ENCODE measurements at places on chromosomes 12 and 14.
A peak's percentile ranks its signal among the peaks of the same experiment; 100 is the strongest.

- DNase-seq: no peak
These were observed 79.0 kb downstream of the WDR20 start for GRCh38 chr14:102218688-102219087.

GRCh38 chr14:79781882-79782281, 429.4 kb downstream of the DIO2 start:
- DNase-seq: no peak

DNA sequence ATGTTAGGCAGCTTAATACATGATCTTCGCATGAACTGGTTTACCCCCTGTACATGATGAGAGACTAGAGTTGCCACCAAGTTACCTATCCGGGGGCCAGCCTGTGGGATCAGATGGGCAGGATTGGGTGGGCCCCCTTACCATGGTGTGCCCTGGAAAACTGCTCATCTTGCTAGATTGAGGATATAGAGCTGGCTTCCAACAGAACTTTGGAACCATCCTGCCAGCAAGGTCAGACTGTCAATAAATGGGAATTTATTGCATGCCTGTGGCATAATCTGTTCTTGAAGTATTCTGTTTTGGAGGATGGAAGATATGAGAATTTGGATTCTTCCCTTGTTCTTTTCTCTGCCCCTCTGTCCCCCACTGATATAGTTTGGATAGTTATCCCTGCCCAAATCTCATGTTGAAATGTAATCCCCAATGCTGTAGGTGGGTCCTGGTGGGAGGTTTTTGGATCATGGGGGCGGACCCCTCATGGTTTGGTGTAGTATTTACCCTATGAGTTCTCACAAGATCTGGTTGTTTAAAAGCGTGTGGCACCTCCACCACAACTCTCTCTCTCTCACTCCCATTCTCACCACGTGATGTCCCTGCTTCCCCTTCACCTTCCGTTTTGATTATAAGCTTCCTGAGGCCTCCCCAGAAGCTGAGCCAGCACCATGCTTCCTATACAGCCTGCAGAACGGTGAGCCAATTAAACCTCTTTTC, 3.7 kb upstream of the TM9SF1 start:
- no peak for DNase-seq

DNA sequence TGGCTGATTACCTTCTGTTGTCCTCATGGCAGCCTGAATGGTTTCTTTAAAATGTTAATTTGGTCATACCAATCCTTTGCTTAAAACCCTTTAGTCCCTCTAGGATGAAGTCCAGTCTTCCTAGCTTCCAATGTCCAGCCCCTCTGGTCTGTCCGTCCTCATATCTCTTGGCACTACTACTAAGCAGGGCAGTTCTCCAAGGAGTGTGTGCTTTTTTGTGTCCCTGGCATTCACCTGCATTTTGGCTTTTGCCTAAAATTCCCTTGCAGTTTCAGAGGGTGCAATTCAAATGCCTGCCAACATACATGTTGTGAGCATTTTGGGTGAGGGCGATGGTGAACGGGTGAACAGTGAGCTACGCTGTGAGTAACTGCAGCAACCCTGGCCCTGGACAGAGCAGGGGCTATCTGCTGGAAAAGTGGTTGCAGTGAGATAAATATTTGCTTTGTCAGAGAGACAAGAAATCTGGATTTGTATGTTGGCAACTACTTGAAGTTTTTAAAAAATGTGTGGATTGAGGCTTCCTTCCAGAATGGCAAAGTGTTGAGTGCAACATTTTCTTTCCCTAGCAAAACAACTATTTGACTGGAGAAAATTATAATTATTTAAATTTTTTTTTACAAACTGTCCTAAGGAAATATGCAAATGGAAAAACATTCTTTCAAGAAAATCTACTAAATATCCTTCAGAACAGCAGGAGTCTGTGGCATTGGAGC, 14.6 kb downstream of the GALNT8 start:
- DNase-seq: no peak

DNA sequence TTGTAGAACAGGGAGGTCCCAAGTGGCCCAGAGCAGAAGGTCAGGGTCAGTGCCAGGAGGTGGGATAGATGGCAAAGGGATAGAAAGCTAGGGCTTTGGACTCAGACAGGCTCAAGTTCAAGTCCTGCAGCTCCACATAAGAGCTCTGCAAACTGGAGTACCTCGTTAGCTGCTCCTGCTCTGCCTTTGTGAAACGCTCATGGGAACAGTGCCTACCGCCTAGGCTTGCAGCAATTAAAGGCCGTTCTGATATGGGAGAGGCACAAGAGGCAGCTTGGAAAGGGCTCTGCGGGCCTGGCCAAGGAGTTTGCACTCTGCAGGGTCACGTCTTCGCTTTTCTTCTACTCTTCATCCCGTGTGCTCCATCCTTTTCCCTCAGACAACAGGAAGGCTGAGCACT, 54.1 kb downstream of the MAP1LC3B2 start:
- no peak for DNase-seq

DNA sequence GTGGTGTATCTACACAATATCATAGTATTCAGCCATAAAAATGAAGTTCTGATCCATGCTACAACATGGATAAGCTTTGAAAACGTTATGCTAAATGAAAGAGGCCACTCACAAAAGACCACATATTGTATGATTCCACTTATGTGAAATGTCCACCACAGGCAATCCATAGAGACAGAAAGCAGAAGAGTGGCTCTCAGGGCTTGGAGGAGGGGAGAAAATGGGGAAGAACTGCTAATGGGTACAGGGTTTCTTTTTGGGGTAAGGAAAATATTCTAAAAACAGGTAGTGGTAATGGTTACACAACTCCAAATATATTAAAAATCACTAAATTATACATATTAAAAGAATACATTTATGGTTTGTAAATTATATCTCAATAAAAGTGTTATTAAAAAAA, 16.5 kb downstream of the SCNN1A start:
- DNase-seq: no peak

DNA sequence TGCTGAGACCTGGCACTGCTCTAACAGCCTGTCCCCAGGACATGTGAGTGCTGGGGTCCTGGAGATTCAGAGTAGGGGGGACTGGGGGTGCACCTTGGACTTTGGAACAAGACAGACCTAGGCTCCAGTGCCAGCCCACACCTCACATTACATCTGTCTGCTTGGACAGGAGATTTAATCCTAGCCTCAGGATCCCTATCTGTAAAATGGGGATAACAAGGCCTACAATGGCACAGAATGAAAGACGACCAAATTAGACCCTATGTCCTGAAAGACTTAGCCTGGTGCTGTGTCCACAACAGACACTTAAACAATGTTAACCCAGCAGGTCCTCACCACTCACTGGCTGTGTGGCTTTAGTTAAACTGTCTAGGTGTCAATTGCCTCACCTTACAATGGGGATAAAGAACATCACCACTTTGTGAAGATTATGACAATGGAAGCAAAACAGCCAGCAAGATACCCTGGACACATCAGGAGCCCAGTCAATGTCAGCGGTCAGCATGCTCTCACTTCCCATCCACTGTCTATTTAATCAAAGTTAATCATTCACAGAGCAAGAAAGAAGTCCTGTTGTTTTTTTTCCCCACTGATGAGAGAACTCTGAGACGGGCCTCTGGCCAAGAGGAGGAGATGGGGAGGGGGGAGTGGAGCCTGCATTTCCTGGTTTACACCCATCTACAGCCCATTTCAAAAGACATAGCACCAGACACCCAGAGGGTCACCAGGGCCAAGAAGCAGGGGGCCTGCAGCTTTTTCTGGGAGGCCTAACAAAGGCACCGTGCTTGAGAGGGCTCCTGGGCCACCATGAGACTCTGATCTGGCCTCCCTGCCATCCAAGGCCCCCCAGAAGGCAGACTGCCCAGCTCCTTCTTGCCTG, 40.6 kb downstream of the ACTN1 start:
- DNase-seq: no peak

GRCh38 chr12:112126911-112127310, 1.6 kb downstream of the TRAFD1 start:
- no peak for DNase-seq

DNA sequence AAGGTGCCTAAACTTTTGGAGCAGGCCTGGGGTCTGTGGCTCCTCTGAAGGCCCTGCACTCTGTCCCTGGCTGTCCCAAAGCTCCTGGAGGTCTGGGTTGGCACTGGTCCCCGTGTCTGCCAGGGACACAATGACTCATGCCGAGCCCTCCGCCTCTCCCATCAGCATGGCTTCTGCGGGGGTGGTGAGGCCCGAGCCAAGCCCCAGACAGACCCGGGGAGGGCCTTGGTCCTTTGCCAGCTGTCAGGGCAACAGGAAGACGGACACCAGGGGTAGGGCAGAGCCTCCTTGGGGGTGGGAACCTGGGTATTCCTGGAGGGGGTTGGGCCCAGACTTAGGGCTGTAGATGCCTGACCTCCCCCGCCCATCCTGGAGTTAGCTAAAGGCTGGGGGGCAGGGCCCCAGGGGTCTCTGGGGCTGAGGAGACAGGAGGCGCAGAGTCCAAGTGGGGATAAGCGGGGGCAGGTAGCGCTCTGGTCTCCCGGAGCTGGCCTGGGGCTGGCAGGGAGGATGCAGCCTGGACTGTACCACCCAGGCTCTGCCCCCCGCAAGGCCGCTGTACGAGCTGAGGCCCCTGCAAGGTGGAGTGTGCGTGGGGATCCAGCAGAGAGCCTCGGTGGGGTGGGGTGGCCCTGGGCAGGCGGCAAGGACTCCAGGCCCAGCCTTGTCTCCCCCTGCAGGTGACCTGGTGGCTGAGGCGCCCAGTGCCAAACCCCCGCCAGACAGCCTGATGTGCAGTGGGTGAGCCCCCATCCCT, 16.4 kb upstream of the PUS1 start:
- no peak for DNase-seq

GRCh38 chr14:59272633-59273032, 84.2 kb downstream of the DAAM1 start:
- no peak for DNase-seq

DNA sequence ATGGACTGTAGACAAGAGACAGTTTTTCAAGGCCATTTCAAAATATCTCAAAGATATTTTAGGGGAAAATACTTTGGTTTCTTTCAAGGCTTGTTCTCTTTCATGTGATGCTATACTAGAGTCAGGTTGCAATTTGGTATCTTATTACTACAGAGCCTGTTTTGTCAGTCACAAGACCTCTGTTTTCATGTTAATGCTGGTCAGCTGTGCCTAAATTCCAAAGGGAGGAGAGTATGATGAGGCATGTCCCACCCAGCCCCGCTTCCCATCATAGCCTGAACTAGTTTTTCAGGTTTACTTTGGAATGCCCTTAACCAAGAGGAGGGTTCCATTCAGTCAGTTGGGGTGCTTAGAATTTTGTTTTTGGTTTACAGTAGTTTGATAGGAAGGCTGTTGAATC, 52.6 kb downstream of the GPHB5 start:
- DNase-seq: no peak

DNA sequence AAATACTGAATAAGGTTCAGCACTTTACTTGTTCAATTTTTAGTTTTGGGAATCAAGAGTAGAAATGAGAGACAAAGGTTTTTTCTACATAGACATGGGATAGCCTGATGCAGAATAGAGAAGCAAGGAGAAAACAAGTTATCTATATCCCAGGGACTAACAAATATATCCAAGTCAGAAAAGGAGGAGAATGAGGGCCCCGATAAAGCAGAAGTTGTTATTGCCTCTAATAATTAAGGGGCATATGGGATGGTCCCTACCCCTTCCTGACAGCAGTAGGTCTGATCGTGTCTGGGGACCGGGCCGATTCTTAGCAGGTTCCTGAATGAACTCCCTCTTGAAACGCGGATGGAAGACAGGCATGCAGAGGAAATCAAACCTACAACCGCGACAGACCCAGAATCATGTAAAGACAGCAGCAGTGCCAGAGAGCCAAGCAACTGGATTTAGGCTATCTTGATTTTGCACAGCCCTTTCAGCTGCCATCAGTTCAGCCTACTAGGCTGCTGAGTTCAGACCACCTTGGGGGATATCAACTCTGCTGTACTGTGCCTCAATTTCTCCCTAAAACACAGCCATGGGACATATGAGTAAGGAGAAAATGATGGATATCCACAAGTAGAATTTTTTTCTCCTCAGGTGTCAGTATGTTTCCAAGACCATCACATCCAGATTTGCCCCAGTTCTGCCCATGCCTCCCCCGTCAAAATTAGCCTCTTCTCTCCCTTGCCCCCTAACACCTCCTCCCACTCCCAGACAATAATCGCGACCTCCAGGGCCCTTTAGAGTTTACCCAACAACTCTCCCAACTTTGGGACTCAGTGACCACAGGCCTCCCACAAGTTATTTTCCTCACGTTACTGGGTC, 706 bp downstream of the PRMT5 start:
- no peak for DNase-seq

- DNase-seq: no peak
These were observed 135.0 kb upstream of the AMIGO2 start for GRCh38 chr12:47214771-47215170.

GRCh38 chr12:18427520-18427919, 166.2 kb downstream of the PIK3C2G start:
- DNase-seq: no peak

DNA sequence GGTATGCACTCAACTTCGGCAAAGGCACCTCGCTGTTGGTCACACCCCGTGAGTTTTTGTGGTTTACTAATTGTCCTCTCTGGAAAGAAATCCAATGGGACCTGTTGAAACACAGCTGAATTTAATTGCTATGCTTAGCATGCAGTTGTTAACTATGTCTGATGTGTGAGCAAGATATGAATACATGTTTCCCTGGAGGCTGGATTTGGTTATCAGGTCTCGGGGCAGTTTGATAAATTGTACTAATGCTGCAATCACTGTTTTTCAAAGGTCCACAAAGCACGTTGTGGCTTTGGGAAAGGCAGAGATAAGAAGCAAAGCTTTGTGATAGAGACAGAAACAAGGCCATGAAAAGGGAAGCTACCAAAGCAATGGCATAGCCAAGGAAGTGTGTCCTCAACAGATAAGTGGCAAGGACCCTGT, 91.3 kb downstream of the DAD1 start:
- DNase-seq: no peak

- DNase-seq: no peak
These were observed 38.8 kb downstream of the CDKL1 start for GRCh38 chr14:50357753-50358395.

- DNase-seq: no peak
These were observed 47.7 kb upstream of the ERGIC2 start for GRCh38 chr12:29428633-29429032.

- DNase-seq: no peak
These were observed 253.7 kb downstream of the MSRB3 start for GRCh38 chr12:65532162-65532561.

GRCh38 chr12:84355561-84355960, 557.0 kb downstream of the SLC6A15 start:
- DNase-seq: no peak

DNA sequence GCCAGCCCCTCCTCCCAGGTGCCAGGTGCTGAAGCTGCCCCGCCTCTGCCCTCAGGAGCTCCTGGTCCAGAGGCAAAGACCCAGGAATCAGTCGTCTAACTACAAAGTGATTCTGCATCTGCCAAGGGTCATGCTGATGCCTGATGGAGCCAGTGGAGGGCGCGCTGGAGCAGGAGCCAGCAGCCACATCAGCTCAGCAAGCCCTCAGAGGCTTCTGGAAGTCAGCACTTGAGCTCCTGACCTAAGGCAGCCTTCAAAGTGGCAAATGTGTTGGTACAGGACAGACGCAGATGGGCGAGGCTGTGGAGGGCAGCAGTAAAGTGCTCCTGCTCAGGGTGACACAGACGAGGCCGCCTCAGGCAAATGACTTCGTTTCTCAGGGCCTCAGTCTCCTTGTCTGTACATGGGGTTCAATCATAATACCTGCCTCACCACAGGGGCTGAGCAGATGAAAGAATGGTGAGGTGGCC, 10.9 kb downstream of the C12orf43 start:
- DNase-seq: peak; percentile 1

Data from smooth muscle cell of the brain vasculature (primary cell).